Activated CD4-positive, alpha-beta T cell treated with anti-CD3 and anti-CD28 coated beads, Interleukin-2, amount 50 U/mL, for 48 hours (primary cell): ENCODE measurements at places on chromosomes 13 and 19.
A peak's percentile ranks its signal among the peaks of the same experiment; 100 is the strongest.

DNA sequence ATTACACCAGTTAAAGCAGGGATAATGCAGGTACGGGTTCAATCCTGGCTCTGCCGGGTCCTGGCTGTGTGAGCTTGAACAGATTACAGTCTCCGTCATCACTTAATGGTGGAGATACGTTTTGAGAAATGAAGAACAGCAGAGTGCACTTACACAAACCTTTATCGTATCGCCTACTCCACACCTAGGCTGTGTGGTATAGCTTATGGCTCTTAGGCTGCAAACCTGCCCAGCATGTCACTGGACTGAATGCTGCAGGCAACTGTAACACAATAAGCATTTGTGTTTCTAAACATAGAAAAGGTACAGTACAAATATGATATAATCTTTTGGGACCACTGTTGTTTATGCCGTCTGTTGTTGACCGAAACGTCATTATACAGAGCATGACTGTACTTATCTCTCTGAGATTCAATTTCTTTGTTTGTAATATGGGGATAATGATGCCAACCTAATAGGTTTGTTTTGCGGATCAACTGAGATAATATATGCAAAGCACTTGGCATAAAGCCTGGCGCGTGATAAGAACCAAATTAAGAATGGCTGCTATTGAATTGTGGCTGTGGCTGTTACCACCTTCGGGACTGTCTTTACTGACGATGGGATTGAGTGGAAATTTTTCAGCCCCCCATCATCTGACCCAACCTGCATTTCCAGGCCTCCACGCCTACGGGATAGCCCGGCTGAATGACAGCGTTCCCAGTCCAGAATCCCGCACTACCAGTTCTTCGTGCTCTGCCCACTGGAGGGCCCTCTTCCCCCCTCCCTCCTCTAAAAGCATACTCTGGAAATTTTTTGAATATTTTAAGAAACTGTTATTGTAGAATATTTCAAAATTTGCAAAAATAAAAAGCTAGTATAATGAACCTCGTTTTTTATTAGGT lies 11.2 kb downstream of the KRTDAP start:
- no peak for DNase-seq

DNA sequence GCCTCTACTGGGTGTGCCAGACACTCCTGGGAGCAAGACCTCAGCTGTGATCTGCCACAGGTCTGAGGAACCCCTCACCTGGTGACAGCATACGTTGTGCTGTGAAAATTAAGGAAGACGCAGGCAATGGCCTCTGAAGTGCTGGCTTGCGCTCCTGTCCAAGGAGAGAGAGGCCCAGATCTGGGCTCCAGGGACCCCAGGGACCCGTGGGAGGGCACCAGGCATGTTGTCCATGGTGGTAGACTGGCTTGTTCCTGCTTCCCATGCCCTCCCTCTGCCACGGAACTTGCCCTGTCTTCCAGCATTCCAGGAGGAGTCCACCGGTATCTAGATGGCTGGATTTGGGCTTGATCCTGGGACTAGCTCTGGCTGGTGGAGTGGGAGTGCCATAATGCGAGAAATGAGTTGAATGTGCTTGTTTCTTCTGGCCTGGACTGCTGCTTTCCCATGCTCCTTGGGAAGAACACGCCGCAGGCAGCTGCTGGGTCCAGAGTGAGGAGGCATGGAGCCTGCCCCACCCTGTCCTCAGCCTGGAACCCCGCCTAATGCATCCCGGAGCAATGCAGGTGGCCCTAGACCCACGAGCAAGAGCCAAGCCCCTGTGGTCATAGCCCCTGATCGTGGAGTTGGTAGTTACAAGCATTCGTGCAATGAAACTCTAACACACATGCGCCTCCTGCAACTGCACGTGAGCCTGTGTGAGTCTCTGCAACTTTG lies 190.2 kb downstream of the TEX29 start:
- no peak for DNase-seq

DNA sequence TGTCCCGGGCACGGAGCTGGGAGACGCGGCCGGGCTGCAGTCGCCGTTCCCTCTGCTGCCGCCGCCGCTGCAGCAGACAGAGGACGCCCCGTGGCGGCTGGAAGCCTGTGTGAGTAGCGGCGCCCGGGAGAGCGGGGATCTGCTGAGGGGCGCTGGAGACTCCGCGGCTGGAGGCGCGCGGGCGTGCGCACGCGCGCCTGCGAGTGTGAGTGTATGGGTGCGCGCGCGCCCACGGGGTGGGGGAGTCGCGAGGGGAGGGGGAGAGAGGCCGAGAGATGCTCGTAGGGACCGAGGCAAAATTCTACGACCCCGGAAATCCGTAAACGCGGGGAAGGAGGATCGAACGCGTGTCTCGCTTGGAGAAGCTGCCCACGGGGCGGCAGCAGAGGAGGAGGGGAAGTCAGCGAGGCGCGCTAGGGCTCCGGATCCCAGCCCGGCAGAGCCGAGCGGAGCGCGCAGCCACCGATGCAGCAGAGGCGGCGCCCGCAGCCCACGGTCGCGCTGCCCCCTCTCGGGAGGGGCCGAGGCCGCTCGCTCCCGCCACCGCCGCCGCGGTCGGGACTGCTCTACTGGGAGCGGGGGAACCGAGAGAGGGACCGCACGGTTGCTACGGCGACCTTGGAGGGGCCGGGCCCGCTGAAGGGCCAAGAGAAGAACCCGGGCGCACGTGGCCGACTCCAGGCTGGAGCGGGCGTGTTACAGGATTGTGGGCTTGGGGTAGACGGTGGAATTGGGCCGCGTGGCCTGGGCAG lies at the start of gene ENOX1:
ENOX1 (minus strand) TSS at position 207 of the 752 bp plus-strand sequence.
- peak; percentile 29 for DNase-seq

GRCh38 chr19:13122275-13122878 lies 4.3 kb downstream of the NACC1 start:
- no peak for DNase-seq

DNA sequence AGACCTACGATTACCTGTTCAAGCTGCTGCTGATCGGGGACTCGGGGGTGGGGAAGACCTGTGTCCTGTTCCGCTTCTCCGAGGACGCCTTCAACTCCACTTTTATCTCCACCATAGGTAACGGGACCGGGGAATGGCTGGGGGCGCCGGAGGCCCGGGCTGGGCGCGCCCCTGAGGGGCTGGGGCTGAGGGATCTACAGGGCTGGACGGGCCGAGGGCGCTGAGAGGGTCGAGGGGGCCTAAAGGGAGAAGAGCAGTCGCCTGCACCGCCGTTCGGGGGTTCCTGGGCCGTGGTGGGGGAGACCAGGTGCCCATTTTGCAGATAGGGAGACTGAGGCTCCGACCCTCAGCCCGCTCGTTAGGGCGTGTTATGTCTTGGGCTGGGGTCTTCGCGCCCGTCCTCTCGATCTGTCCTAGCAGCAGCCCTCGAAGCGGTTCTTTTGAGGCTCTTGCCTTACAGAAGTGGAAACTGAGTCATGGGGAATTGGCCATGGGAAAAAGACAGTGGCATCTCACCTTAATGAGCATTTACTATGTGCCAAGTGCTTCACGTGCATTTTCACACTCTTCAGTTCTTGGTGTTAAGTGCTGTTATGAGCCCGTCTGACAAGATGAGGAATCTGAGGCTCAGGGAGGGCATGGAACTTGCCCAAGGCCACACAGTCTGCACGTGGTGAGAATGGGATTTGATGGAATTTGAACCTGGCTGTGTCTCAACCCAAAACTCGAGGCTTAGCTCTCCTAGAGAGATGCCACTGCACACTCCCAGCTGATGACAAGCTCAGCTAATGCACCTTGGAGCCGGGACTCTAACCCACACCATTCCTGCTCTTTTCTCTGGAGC lies 442 bp downstream of the RAB8A start:
- no peak for DNase-seq

GRCh38 chr13:103614761-103615160 lies 548.5 kb upstream of the SLC10A2 start:
- DNase-seq, result no peak

- DNase-seq, result peak; percentile 22
Observed at GRCh38 chr13:27455331-27455855, 5.0 kb upstream of the MTIF3 start.

DNA sequence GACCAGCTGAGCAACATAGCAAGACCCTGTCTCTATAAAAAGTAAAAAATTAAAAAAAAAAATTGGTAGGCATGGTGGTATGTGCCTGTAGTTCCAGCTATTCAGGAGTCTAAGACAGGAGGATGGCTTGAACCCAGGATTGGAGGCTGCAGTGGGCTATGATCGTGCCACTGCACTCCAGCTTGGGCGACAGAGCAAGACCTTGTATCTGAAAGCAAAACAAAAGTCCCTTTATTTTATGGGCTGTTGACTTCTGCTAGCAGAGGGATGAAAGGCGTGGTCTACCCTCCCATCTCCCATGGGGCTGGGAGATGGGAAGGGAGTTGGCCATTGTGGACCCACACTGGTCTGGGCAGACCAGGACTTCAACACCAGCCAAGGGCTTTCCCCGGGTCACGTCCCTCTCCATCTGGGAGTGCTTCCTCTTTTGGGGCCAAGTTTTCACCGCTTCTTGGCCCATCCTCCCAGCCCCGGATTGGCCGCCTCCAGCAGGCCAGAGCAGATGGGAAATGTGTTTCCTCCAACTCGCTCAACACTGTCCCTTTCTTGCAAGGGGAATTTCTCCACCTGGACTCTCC lies 2.2 kb upstream of the TNFSF9 start:
- no peak for DNase-seq

DNA sequence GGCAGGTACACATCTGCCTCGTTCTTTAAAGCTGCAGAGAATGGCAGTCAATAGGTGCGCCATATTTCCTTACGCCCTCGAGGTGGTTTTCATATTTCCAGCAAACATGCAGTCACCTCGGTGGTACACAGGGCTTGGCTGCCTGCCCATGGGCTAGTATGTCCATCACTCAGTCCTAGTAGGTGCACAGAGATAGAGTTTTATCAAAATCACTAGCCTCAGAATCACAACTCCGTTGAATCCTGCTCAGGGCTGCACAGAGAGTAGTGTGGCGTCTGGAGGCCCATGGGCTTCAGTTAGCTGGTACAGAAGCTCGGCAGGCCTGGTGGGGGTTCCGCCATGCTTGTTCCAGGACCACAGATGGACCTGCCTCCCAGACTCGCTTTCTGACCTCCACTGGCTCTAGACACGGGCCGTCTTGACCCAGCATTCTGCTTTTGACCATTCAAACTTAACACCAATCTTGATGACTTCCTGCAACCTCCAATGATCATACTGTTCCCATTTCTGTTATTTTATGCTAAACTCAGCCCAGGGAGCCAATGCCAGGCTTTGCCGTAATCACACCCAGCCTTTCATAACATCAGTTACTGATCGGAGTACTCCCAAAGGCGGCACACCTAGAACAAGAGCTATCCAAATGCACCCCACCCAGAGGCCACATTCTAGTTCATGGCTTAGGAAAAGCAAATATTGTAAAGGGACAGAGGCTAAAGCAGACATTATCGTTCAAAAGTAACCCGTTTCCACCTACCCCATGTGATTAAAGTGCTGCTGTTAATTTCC lies 120.4 kb downstream of the RAB20 start:
- DNase-seq, result no peak

DNA sequence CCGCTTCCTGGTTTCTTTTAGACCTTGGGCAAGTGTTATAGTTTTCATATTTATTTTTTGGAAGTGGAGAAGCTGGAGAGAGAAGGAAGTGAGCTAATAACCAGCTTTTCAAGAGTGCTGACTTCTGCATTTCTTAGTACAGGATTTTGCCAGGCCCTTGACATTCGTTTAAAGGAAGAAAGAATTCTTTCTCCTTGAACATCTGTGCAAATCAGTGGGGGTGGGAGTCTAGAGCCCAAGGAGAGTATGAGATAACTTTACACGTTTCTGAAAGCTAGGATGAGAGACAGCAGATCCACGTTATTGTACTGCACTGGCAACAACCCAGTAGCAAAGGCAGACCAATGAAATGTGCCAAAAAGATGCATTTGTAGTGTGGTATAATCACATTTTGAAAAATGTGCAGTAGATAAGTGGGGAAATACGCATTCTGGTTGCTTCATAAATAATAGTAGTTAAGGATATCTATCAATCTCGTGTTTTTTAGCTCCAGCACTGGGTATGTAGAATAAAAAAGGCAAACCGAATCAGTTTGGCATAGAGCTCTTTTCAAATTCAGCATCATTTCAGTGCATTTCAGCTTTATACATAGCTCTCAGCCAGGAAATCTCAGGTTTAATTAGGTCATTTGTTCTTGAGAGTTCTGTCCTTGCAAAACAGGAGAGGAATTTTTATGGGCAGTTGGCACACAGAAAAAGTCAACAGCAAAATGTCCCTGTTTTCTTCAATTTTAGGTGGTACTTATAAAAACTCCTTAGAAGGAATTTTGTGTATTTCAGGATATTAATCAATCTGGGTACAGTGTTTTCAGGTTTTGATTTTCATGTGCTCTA lies 4.3 kb downstream of the RNF113B start:
- no peak for DNase-seq

DNA sequence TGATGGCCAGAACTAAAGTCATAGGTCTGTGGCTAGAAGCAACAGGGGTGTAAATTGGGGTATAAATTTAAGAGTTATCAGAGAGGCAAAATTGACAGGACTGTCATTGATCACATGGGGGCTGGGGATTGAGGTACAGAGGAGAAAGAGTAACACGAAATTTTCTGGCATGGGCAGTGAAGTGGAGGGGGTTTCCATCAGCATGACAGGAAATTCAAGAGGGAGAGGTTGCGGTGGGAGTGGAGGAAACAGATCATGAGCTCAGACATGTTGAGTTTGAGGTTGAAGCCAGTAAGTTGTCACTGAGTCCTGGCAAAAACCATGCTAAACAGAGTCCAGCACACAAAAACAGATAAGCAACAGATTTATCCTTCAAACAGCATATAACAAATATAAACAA lies 192.1 kb upstream of the TSC22D1 start:
- DNase-seq, result peak; percentile 18

DNA sequence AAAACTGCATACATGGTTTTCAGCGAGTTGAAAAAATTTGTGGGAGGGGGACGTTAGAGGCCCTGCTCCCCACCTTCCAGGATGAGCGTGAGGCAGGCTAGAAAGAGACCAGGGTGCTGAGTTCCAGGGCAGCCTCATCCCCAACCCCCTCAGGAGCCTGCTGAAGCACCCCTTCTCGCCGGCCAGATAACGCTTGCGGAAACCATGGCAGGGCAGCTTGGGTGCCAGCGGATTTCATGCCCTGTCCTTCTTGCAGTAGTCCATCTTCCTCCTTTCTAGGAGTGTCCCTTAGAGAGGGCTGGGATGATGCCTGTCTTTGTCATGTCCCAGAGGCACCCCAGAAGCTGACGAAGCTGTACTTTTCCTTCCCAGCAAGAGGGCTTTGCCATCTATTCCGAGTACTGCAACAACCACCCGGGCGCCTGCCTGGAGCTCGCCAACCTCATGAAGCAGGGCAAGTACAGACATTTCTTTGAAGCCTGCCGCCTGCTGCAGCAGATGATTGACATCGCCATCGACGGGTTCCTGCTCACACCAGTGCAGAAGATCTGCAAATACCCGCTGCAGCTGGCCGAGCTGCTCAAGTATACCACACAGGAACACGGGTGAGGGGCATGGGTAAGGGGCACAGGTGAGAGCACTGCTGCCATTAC lies 19.0 kb upstream of the C1QTNF9 start:
- DNase-seq, result no peak

- no peak for DNase-seq
Observed at GRCh38 chr19:3186160-3186688, 494 bp downstream of the NCLN start.
